Astrocyte of the cerebellum (primary cell): ENCODE measurements at places on chromosomes 5 and 9.

GRCh38 chr5:116456036-116456435, 118.6 kb downstream of the SEMA6A start:
- no peak for DNase-seq

GRCh38 chr5:43041669-43042175, 1.6 kb upstream of the ANXA2R start:
- DNase-seq, result no peak

GRCh38 chr9:136028760-136029470, 66.2 kb downstream of the NACC2 start:
- no peak for DNase-seq

- DNase-seq, result no peak
Measured at GRCh38 chr5:129094924-129095899, 663 bp downstream of the ISOC1 start.

GRCh38 chr9:79268806-79269205, 303.0 kb upstream of the TLE4 start:
- no peak for DNase-seq

GRCh38 chr5:169646856-169647255, 9.8 kb downstream of the DOCK2 start:
- DNase-seq, result no peak

DNA sequence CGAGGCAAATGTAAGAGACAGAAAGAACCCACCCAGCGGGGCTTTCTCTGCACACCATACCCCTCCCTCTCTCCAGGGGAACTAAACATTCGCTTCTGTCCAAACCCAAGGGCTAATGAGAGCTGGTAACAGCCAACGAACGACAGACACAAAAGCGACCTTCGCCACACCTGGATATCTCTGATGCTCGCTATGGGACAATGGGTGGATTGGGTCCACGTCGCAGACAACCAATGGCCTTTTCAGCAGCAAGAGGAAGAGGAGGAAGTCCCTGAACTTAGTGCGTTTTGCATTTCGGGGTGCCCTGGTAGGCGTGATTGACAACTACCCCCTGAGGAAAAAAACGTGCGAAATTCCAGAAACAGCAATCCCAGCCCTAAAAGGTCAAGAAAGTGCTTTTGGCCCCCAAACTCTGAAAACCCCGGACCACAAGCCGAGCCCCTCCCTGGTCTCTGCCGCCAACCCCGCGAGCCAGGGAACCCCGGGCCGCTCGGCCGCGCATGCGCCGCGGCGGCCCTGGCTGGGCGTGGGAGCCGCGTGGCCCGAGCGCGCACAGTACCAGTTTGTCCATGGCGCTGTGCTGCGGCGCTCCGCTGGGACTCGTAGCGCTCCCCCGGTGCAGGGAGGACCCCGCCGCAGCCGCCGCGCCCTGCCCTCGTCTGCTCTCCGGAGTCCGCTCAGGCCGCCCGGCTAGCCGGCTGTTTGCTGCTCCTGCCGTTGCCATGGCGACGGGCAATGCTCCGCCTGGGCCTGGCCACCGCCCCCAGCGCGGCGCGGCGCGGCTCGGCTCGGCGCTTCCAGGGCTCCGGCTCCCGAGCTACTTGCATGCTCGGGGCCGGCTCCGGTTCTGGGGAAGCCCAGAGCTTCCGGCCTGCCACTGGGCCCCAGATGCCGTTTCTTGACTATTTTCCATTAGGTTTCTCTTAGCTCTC, 66.9 kb upstream of the DNAH5 start:
- DNase-seq, result peak; percentile 60

DNA sequence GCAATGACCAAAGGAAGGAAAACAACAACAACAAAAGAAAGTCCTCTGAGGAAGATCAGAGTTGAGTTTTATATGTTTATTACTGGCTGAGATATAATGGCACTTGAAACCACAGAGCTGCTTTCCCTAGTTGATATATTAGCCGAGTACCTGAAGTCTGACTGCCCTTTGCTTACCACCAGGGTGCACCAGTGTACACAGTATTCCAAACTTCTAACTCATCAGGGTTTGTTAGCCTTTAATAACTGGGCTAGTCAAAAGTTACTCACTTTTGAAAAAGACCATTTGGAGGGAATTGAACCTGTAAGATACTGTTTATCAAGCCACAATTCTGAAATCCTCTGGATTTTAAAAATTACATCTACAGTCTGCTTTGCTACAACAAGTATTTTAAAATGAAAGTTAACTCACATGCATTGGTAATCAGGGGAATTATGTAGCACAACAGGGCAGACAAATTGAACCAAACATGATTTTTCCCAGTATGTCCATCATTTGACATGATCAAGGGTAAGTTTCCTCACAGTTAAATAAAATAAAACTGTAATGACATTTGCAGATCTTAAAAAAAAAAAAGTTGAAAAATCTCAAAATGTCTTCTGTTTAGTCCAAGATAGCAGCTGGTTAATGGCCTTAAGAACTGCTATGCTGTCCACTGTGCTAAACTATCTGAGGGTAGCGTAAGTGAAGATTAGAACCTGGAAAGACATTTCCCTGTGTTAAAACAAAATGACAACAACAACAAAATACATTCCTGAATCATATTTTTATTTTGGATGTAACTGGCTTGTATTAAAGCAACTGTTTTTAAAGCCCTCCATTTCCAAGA, 57.3 kb upstream of the C6 start:
- DNase-seq, result peak; percentile 40

- DNase-seq, result no peak
Measured at GRCh38 chr5:112203229-112203628, 215.8 kb downstream of the EPB41L4A start.

- DNase-seq, result no peak
Measured at GRCh38 chr5:6633469-6634245, 417 bp downstream of the SRD5A1 start.

DNA sequence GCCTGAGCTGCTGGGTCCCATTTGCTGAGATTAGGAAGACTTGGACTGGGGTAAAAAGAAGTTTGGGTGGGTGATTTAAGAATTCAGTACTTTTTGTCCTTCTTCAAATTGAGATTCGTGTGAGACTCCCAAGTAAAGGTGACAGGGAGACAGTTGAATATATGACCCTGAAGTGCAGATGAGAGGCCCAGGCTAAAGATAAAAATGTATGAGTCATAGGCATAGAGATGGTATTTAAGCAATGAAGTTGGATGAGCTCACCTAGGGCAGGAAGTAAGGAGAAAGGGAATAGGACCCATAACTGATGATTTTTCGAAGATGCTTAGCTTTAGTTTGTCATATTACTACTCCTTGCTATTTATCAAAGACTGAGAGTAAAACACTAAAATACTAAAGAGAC, 255.9 kb upstream of the ADRA1B start:
- DNase-seq, result no peak

GRCh38 chr9:16268067-16268881, 602.2 kb downstream of the BNC2 start:
- DNase-seq, result no peak

DNA sequence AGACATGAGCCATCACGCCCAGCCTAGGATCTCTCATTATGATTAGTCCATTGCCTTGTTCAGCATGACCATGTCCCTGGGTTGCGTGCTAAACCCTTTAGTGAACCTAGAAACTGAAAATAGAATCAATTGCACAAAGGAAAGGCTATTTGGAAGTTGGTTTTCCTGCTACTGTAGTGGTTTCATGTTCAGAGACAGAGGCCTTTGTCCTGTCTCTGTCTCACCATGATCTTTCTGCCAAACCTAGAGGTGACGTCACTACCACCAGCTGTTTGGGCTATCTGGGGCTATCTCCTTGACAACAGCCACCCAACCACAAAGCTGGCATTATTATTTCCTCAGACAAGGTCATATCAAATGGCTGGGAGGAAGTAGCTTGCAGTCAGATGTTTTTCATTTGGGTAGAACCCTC, 4.0 kb upstream of the CDK5RAP2 start:
- DNase-seq, result peak; percentile 83

- no peak for DNase-seq
Measured at GRCh38 chr5:60789551-60789950, 54.5 kb downstream of the ELOVL7 start.

GRCh38 chr9:98488571-98489312, 220.0 kb downstream of the GABBR2 start:
- peak; percentile 77 for DNase-seq

GRCh38 chr5:78691084-78691960, 42.8 kb upstream of the LHFPL2 start:
- no peak for DNase-seq

DNA sequence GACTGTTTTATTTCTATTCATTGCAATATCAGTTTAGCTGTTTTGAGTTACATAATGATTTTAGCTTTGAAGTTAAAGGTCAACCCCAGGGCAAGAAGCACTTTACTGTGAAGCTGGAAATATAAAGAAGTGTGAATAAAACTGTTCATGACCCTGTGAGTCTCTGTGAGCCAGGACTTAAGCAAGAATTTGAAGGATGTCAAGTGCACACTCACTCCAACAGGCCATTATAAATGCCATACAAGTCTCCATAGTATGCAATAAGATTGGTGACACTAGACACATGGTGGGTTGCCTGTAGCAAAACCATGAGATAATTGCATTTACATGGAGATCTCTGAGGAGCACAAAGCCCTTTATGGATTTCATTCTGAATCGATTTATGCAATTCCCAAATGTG, 318.7 kb upstream of the ITGA1 start:
- DNase-seq, result no peak

DNA sequence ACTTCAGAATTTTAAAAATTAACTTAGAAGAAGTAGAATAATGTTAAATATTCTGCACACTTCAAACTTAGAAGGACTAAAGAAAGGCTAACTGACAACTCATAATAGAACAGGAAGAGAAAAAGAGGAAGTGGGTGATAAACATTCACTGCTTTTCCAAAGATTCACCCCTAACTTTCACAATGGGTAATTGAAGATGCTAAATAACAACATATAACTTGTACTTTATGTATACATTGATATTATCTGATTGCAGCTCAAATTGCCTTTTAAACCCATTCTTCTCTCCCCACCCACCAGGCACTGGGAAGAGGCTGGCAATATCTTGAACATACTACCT, 376.6 kb downstream of the EFNA5 start:
- DNase-seq, result no peak

DNA sequence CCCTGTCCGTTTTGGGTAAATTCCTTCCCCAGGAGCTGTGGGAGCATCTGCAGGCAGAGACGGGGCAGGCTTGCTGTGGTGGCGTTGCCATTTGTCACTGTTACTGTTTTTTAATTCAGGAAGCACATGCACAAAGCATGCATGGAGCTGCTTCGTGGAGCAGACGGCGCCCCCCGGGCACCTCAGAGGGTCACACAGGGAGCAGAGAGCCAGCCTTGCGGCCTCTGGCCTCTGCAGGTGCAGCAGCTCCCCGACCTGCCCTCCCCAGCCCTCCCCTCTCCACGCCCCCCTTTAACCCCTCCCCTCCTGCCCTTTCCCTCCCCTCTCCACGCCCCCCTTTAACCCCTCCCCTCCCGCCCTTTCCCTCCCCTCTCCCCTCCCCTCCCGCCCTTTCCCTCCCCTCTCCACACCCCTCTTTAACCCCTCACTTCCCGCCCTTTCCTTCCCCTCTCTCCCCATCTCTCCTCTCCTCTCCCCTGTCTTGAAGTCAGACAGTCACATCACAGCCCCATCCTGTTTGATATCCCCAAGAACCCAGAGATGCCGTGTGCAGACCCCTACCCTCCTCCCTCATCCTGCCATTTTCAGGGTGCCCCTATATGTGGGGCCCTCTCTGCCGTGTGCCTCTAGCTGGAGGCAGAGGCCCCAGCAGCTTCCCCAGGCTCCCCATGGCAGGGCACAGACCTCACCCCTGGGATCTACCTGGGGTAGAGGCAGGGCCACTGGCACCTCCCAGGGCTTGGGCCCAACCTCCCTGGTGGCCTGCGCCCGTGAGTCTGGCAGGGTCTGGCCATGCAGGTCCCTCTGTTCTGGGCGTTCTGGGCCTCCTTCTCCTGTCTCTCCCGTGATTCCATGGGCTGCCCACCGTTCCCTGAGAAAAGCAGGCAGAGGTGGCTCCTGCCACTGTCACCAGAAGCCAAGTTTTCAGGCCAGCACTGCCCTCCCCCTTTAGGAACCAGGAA, 29.6 kb upstream of the UBAC1 start:
- peak; percentile 32 for DNase-seq

- DNase-seq, result no peak
Measured at GRCh38 chr9:15070716-15071115, 160.5 kb upstream of the FREM1 start.

GRCh38 chr9:93967020-93967803, 12.1 kb upstream of the BARX1 start:
- no peak for DNase-seq

DNA sequence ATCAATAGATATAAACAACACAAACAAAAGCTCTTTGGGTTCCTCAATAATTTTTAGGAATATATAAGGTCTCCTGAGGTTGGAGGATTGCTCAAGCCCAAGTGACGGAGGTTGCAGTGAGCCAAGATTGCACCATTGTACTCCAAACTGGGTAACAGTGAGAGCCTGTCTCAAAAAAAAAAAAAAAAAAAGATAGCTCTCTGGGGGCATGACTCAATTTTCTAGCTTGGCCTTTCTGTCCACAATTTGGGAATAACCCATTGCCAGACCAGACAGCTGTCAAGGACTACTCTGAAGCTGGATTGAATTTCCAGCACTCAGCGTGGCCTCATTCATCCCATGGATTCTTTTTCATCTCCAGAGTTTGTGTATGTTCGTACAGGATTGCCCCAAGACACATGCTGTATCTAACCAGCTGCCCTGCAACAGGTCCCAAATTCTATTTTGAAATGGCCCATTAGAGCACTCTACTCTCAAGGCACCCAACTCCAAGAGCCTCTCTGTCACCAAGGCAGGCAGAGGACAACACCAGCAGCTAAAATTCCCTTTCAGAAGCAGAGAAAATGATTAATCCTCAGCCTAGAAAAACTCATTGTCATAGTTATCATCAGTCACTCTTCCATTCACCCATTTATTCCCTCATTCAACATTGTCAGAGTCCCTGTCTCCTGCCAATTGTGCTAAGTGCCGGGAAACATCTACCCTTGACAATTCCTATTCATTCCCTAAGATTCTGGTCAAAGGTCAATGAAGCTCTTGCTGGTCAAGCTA, 8.7 kb downstream of the FAM193B start:
- no peak for DNase-seq

DNA sequence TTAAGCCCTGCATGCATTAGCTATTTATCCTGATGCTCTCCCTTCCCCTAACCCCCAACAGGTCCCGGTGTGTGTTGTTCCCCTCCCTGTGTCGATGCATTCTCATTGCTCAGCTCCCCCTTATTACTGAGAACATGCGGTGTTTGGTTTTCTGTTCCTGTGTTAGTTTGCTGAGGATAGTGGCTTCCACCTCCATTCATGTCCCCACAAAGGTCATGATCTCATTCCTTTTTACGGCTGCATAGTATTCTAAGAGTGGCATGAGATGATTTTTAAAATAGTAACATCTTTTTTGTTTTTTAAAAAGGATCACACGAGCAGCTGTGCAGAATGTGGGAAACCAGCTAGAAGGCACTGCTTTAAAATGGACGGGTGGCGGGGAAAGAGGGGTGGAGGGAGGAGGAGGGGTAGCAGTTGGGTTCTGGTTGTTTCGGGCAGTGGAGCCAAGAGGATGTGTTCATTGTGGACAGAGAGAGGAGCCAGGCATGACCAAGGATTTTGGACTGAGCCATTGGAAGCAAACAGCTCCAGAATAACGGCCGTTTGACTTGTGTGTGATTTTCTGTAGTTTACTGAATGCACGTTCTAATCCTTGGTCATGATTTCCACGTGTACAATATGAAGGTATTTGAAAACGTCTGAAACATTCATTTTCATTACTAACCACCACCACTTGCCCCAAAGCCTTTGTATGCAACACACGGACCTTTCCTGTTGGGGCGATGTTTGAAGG, 1.7 kb upstream of the TENT4A start:
- no peak for DNase-seq

GRCh38 chr9:127915801-127916719, 781 bp downstream of the ST6GALNAC4 start:
- no peak for DNase-seq

- no peak for DNase-seq
Measured at GRCh38 chr9:136613824-136614371, 48.8 kb upstream of the EGFL7 start.

GRCh38 chr9:106322706-106323245, 540.2 kb upstream of the ZNF462 start:
- no peak for DNase-seq
